ENCODE measurements at places on chromosomes 16 and 17.

DNA sequence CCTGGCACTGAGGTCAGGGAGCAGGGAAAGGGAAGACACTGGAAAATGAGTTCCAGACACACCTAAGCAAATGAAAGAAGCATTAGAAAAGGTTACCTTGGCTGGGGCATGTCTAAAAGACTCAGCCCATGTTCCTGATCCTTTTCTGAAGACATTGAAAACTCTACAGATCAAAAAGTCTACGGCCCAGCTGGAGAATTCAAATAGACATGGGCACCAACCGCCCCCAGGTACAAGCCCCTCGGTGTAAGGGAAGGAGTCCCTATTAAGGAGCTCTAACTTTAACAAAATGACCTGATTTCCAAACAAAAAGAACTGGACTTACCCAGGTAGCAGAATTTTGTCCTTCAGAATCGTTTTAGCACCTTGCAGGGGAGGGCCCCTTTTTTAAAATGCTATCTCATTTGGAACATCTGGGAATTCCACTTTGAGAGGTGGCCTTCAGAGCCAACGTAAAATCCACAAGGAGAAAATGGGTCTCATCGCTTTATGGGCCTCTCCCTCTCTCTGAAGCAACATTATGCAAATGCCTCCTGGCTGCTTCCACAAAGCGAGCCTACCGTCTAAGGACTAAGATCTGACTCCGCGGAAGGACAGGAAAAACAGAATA lies 43.6 kb upstream of the RBFOX3 start:
- DNase-seq = no peak

DNA sequence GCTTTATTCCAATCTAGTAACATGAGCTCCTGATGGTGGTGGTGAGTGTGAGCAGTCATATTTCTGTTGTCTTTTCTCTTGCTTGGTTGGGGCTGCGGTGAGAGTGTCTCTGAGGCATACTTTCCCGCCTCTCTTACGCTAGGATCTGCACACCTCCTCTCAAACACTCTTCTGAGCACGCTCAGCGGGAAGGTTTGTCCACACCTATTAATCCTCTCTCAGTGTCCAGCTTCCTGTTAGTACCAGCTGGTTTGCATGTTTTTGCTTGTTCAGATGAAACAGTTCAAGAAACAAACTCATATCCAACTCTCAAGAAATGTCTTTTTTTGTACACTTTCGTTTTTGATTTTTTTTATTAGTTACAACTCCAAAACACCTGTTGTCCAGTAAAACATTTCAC lies 89.5 kb downstream of the CCDC182 start:
- no peak for DNase-seq

- DNase-seq = no peak
Observed at GRCh38 chr16:68249371-68249770, 4.2 kb downstream of the PLA2G15 start.

- no peak for DNase-seq
Observed at GRCh38 chr16:83305092-83305491, 502.7 kb upstream of the HSBP1 start.

DNA sequence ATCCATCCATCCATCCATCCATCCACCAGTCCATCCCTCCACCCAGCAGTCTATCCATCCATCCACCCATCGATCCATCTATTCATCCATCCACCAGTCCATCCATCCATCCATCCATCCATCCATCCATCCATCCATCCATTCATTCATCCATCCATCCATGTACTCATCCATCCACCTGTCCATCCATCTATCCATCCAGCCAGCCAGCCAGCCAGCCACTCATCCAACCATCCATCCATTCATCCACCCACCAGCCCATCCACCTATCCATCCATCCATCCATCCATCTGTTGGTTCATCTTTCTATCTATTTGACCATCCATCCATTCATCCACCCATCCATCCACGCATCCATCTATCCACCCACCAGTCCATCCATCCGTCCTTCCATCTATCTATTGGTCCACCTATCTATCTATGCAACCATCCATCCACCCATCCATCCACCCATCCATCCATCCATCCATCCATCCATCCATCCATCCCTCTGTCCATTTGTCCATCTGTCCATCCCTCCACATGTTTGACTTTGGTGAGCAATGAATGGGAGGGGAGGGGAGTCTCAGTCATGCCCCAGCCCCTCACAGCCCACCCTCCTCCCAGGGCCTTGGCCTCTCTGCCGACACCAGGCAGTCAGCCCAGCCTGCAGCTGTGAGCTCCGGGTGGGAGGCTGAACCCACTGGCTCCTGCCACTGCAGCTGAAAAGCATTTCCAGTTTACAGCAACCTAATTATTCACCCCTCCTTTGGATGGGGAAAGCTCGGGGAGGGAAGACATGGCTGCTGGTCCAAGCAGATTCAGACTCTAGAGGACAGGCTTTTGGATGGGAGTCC lies 38.1 kb upstream of the SSTR5 start:
- DNase-seq = no peak

DNA sequence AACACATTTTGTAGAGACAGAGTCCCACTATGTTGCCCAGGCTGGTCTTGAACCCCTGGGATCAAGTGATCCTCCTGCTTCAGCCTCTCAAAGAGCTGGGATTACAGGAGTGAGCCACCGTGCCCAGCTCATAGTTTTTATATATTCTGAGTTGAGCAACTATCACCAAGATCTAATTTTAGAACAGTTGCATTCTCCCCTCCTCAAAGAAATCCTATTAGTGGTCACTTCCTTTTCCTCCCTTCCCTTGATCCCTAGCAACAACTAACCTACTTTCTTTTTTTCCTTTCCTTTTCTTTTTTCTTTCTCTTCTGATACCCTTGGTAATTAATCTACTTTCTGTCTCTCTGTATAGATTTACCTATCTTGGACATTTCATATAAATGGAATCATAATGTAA lies 61.5 kb upstream of the B4GALNT2 start:
- DNase-seq = no peak

- no peak for DNase-seq
Observed at GRCh38 chr16:75847172-75847571, 120.9 kb upstream of the CPHXL start.

- no peak for DNase-seq
Observed at GRCh38 chr16:53456625-53457024, 22.4 kb downstream of the RBL2 start.

DNA sequence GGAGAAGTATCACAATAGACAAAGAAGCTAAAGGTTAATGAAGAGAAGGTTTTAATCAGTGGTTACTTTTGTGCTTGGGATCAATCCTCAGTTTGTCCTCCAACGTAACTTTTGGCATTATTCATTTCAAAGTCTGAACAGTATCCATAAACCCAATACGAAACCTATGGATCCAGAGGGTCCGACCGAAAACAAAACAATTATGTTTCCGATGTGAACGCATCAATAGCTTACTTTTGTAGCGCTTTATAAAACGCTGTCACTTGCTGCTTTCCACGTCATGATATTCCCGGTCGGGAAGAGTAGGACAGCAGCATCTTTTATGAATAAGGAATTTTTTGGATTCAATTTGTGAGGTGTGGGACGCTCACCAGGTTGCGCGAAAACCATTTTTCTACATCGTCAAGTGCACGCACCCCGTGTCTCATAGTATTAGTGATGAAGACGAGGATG lies 383.8 kb downstream of the ZFHX3 start:
- DNase-seq = no peak

- DNase-seq = no peak
Observed at GRCh38 chr16:26816885-26817571, 249.7 kb upstream of the C16orf82 start.

DNA sequence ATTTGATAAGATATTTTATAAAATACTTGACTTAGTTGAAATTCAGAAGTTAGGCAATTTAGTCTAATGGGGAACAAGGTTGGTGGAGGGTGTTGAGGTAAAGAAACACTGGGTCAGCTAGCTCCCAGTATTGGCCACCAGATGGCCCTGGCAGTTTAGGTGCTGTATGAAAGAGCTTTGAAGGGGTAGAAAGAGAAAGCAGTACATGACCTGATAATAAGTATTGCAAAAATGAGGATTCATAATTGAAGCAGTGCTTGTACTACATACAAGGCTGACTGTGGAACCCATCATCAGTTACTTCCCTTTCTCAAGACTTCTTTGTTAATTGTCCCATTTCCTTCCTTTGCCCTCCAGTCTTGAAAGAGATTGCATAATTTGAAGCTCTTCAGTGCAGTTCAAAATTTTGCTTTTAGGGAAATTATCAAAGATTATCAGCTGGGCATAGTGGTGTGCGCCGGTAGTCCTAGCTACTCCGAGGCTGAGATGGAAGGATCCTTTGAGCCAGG lies 29.4 kb downstream of the TANC2 start:
- peak; percentile 12 for DNase-seq

- DNase-seq = no peak
Observed at GRCh38 chr17:81831957-81832607, 1.0 kb downstream of the MCRIP1 start.

DNA sequence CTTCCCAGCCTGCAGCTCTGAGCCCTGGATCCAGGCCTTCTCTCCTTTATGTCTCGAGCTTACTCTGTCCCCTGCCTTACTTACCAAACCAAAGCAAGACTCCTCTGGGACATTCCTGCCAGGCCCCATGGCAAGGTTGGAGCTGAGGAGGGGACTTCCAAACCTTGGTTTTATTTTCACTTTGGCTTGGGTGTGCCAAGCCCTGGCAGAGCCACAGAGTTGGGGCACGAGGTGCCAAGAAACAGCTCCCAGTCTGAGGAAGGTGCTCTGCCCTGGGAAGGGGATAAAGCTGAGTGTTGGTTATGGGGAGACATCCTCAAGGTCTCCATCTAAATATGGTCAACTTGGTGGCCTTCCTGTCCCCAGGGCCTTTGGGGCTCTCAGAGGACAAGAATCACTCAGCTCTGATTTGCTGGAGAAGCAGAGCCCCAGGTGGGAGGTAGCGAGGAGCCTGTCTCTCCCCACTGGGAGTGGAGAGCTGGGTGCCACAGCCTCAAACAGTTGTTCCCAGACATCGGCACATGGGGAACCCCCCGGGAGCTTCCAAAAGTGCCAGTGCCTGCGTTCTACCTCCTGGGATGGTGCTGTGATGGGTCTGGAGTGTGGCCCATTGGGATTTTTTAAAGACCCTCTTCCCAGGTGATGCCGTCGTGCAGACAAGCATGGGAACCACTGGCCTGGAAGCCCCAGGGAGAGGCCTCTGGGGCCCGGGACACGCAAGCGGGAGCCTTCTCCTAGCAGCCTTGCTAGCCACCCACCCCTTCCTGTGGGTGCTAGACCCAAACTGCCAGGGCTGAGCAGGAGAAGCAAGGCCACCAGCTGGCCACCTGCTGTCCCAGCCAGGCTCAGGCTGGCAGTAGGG lies 10.3 kb downstream of the NLRC5 start:
- DNase-seq = no peak

DNA sequence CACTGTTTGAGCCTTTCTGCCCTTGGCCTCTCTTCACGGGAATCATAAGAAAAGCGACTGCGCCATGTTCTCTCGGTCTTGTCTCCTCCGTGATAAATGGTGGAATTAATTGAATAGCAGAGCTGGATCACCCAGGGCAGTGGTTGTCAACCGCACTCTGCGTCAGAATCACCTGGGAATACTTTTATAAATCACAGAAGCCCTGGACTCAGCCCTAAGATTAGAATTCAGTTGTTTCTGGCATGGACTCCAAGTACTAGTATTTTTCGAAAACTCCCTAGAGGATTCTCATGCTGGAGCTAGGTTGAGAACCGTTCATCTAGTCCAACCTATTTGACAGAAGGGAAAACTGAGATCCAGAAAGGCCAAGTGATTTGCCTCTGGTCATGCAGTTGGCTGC lies 64.1 kb downstream of the SPACA3 start:
- DNase-seq = no peak

- DNase-seq = no peak
Observed at GRCh38 chr16:84194470-84195200, 3.7 kb downstream of the ADAD2 start.

DNA sequence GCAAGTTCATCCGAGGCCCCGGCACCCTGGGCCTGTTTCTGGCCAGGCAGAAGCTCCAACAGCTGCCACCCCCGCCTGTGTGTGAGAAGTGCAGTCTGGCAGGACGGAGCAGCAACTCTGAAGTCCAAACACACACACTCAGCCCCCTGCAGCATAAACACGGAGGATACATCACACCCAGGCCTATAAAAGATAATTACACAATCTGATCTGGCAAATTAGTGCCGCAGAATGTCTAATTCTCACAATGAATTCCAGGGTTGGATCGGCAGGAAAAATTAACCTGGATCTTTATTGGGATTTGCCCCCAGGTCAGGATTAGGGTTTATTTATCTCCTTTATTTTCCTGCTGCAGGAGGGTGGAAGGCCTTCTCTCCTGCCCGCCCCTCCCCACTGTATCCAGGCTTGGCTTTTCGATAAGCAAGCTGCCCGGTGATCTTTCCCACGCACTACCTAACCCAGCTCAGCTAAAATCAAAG lies 311.4 kb downstream of the SOX9 start:
- DNase-seq = no peak

DNA sequence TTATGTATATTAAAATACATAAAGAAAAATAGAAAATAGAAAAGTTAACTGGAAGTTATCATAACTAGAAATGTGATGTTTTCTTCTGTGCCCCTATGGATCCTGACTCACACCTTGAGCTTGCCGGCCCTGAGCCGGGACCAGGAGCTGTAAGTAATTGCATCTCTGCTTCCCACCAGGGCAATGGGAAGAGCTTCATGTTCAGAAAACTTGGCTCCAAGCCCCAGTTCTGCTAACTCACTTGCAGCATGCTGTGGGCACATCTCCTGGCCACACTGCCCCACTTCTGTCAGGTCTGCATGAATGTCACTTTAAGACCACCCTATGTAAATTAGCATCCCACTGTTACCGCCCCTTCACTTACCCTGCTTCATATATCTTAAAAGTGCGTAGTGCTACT lies 37.2 kb downstream of the GNAO1 start:
- DNase-seq = no peak

GRCh38 chr16:70159355-70160348 lies 13.9 kb upstream of the CLEC18C start:
- no peak for DNase-seq

DNA sequence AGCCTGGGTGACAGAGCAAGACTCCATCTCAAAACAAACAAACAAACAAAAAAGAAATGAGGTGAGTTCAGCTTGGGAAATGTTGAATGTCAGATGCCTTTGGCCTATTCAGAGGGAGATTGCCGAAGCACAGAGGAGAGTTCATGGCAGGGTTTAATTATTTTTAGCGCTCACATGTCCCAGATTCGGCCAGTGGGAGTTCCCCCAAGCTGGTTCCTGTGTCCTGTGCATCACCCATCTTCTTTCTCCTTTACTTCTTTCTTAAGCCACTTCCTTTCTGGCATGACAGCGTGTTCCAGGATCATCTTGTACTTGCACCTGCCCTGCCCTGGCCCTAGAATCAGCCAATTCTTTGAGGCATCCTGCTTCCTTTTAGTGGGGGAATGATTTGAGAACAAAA lies 9.2 kb downstream of the MPV17L start:
- DNase-seq = no peak

DNA sequence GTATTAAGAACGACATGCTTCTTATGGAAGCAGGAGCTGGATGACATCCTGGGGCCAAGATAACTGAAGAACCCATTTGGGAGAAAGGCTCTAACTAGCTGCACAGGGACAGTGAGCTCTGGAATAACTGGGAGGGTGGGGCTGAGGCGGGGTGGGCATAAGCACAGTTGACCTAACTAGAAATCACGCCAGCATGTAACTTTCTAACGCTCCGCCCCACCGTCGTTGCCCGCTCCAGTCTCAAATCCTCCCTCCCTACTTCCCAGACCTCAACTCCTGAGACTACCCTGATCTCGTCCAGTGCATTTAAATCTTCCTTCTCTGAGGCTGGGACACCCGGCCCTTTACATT lies 436 bp downstream of the PHB1 start:
- no peak for DNase-seq

All from NCI-H774 (cell line).